Panc1 (cell line): ENCODE measurements at places on chromosomes 16 and 17.

DNA sequence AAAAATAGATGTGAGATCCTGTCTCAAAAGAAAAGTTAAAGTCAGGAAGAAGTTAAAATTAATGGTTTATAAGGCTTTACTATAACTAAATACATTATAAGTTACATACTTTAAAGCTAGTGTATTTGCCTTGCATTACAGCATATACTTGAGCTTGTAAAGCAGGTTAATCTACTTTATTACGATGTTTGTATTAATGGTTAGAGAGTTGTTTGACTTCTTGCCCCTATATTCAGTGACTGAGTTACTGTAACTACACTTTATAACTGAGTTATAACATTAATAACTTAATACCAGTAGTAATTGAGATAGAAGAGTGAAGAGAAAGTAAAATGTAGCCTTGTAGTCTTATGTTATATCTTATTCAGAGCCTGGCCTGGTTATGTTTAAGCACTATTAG, 22.9 kb downstream of the CLTC start:
- DNase-seq, result no peak

DNA sequence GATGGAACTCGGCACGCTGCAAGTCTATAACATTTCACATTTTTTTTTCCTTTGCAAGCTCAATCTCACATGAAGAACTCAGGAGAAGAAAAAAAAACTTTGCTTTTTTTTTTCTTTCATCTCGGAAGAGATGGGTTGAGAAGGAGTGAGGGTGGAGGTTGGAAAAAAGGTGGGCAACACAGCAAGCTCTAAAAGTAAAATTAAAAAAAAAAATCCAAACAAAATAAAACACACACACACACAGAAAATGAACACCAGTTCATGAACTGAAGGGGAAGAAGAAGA, 2.5 kb downstream of the MAF start:
- no peak for DNase-seq

DNA sequence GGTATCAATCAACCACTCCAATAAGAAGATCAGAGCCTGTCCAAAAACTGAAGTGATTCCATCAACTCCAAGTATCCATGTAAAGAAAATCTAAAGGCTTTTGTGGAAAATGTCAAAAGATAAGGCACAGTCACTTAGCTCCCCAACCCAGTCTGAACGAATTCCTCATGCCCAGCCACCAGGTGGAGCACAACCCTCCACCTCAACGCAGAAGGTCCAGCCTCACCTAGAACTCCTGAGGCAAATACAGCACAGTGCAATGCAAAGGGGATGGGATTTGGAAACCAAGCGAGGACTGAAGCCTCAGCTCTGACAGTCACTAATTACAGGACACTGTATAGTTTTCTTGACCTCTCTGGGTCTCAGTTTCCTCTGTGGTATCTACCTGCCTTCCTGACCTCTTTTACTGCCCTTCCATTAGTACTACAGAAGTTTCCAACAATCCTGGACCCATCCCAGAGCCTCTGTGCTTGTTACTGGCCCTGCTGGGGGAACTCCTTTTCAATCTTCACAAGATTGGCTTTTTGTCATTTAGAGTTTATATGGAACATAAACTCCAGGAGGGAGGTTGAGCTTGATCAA, 2.0 kb downstream of the NCBP3 start:
- DNase-seq, result no peak

DNA sequence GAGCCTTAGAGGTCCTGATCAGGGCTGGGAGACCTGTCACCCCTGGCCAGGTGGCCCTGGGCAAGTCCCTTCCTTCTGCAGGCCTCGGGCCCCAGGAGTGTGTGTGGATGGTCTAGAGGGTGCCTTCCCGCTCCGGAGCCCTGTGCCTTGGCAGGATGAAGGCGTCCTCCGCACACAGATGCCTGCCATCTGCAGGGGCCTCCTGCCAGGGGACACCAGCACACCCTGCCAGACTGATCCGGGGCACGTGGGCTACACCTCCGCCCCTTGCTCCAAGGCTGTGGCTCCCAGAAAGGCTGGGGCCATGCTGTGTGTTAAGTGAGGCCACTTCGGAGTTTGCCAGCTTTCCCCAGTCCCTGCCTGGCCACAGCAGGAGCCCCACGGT, 30.7 kb downstream of the NPTX1 start:
- no peak for DNase-seq

DNA sequence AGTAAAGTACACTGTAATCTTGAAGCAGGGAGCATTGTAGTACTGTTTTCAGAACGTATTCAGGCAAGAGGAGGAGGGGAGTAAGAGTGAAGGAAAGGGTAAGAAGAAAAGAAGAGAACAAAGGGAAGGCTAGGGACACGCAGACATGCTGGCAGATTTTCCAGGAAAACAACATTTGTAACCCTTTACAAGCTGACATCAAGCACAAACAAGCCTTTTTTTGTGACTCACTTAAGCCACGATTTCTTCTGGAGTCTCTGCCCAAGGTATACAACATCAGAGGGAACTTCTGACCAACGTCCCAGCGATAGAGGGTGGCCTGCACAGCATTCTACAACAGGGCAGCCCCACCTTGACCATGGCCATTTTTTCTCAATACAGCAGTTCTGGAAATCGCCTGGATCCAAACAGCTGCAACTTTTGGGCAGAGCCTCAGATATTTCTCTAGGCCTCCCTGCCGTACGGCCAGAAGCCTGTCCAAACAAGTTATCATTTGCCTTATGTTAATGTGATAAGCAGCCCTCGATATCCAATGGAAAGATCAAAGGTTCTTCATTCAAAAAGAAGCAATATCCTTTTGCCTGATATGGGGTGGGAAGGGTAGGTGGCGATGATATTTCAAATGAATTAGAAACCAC, 247.3 kb downstream of the ZFHX3 start:
- no peak for DNase-seq

DNA sequence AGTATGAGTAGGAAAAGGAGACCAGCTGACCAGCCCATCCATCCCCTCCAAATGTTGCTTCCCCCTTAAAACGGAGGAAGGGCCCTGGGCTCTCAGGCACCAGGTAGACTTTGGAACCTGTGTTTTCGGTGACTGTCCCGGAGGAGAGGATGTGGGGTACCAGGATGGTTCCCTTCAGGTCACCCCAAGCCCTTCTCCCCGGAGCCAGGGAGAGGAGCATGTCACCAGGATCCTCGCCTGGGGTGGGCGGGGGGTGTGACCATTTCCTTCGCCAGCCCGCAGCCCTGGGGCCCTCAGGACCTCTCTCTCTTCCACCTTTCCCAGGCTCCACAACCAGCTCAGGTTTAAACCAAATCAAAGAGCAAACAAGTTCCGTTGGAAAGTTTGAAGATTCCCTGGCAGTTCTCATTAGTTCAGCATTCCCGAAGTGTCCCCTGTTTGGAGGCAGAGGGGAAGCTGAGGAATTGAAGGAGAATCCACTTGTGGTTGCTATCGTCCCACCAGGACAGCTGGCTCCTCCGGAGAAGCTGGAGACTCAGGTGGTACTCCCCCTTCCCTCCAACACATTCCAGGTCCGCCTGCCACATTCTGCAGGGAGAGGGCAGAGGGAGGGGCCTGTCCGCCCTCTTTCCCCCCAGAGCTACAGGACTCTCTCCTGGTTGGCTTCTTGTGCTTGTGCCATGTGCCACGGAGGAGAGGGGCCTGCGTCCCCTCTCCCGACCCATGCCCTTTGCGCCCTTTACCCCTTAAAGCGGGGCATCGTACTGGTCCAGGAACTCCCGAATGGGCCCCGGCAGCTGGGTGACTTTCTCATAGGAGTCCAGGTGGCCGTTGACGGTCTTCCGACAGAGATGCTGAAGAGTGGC, 2.0 kb downstream of the SOCS3 start:
- DNase-seq, result no peak

- DNase-seq, result no peak
Measured at GRCh38 chr17:47423406-47424295, 99.9 kb downstream of the EFCAB13 start.

DNA sequence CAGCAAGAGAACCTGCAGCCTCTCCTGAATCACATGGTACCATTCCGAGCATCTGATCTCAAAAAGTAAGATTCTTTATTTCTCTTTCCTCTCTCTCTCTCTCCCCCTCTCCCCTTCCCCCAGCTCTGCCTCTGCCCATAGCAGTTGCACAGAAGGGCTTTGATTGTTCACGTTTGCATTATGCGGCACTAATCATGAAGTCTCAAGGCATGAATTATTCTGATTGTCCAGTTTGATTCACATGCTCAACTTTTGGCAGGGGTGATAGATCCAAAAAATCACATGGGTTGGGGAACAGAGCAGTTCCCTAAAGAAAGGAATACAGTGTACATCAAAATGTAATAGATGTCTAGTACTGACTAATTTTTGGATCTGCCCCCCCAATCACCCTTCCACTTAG, 380.0 kb upstream of the SOX9 start:
- DNase-seq, result no peak

- no peak for DNase-seq
Measured at GRCh38 chr16:4690946-4691665, 2.3 kb upstream of the NUDT16L1 start.

DNA sequence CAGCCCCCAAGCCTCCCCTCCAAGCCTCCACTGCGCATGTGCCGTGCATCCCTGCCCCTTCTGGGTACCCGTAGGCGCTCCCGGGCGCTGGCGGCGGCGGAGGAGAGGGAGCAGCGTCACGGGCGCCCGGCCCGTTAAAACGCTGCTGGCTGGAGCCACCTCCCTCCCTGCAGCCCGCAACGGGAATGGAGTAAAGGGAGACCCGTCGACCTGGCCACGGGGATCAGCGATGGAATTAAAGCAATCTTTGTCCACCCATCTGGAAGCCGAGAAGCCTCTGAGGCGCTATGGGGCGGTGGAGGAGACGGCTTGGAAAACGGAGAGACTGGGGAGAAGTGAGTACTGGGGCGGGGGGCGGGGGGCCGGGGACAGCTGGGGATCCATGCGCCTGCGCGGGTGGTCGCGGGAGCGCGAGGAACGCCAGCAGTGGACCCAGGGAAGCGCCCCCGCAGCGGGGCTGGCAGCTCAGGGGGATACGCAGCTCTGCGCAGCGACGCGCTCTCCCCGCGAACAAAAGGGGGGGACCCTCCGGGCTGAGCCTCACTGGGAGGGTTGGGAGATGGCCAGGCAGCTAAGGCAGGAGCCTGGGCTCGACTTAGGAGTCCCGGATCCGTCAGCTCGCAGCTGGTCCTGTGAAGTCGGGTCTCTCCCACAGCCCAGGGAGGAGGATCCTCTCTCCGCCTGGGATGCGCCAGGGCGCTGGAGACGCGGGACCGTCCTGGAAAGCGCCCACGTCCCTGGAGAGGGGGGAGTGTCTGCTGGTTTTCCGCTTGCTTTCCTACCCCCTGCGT, at the start of gene BMERB1:
Gene BMERB1 (plus strand): TSS at position 164 of the 791 bp plus-strand sequence. CDS start 66 bp downstream, at position 230.
- DNase-seq, result no peak

DNA sequence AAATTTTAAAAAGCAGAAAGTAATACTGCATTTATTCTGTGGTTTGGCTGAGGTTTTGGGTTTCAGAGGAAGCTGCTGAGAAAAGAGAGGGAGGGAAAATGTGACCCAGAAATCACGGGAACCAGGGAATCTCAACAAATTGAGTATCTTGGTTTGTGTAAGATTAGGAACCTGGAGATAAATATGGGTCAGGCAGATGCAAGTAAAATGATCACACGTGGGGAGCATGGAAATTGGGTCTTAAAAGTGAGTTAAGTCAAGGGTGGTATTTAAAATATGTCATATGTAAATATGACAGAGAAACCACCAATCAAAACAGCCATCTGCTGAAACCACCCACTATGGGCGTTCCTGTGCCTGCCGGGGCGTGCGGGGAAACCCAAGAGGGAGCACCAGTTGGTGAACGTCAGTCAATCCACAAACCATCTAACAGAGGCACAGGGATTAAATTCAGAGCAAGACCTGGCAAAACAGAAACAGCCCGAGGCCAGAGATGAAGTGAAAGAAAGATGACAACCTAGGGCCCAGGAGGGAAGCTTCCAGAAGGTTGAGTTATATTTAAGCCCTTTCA, 33.4 kb downstream of the CDH13 start:
- DNase-seq, result no peak

- DNase-seq, result no peak
Measured at GRCh38 chr17:5225668-5226457, 8.8 kb downstream of the SCIMP start.

GRCh38 chr17:72219824-72220493, 99.1 kb downstream of the SOX9 start:
- DNase-seq, result no peak

DNA sequence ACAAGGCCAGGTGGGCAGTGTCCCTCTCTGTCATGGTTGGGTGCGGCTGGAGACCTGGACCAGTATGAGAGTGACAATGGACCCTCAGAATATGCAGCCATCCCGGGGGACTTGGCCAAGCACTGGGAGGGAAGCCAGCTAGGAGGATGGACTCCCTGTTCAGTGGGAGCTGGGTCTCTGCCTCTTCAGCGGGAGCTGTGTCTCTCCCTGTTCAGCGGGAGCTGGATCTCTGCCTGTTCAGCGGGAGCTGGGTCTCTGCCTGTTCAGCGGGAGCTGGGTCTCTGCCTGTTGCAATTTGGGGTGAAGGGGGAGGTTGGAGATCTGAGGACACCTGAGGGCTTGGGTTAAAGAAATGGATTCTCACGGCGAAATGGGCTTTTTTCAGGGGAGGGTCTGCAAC, 3.8 kb upstream of the PRSS33 start:
- DNase-seq, result no peak

DNA sequence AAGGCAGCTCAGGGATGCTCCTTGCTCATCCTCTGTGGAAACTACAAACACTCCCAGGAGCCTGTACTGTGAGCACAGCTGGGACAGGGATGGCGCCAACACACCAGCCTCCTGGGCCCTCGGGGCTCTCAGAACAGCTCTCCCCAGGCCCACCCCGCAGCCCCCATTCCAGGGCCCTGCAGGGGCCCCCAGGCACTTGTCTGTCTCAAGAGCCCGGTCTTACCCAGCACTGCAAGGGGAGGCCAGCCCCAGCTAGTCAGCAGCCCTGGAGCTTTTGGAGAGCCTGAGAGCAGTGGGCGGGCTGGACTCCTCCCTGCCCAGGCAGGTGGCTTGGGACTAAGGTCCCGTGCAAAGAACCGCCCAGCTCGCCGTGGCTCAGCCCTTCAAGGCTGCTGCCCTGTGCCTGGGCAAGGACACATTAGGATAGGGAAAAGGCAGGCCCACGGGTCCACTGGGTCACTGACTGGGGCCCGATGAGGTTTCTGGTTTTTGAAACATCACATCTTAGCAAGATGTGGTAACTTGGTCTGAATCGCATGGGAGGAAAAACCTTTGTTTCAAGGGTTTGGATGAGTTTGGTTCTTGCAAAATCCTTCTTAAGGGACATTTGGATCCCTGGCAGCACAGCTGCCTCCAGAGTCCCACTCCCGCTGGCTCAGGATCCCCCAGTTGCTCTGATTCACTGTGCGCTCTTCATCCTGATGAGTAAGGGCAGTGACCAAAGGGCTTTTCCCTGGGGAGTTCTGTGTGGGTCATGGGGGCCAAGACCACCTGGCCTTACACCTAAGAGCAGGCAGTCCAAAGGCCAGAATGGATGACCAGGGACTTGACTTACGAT, 2.8 kb downstream of the DNASE1L2 start:
- no peak for DNase-seq

- no peak for DNase-seq
Measured at GRCh38 chr16:24815021-24815420, 30.7 kb upstream of the SLC5A11 start.

GRCh38 chr16:23518435-23518891, 8.2 kb upstream of the GGA2 start:
- no peak for DNase-seq

DNA sequence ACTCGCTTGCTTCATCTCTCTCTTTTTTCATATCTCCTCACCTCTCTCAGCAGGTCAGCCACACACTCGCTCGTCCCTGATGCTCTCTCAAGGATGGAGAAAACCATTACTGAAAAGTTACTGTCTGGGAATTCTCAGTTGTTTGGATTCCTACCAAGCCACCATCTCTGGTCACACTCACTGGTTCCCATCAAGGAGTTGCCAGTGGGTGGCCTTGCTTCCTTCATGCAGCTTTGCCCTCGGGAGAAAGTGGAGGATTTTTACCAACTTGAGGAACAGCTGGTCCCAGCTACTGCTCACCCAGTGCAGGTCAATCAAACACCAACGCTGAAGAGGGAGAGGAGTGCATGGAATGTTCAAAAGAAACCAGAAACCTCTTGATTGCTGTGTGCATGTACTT, 25.3 kb downstream of the MEOX1 start:
- no peak for DNase-seq
